Mesothelial cell of epicardium (in vitro differentiated cells): ENCODE measurements at places on chromosomes 16 and 17. TPM values are rescaled to one million over a fixed set of nuclear protein-coding genes. Genes with fewer than 3 reads are reported as not detected.

DNA sequence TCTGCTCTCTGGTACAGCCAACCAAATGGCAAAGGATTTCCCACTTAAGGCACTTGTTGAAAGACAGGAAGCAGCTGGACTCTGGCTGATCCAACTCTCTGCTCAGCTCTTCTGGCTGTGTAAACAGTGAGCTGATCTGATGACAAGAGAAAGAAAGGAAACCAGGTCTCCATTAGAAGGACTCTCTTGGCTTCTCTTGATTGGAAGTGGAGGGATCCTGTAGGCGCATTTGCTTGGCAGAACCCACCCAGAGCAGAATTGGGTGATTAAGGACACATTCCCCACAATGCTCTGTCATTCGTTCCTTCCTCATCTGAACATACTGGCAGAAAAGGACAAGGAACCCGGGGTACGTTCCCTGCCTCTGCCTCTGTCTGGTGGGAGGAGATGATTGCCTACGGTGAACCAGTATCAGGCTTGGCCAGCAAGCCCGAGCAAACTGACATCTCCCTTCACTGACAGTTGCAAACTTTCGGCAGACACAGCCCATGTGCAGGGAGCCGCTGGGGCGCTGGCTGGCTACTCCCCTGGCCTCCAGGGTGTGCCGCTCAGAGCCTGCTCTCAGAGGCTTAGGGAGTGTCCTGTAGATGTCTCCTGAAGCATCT lies 29.1 kb downstream of the LDHD start:
- DNase-seq: no peak

The TOX3 gene
- 5.3 to 7.0 TPM (median 6.8 TPM) in 3 replicates for total RNA-seq

The EVPLL gene
- total RNA-seq: not detected in 3 replicates

The MT1H gene
- not detected in 3 replicates for total RNA-seq

DNA sequence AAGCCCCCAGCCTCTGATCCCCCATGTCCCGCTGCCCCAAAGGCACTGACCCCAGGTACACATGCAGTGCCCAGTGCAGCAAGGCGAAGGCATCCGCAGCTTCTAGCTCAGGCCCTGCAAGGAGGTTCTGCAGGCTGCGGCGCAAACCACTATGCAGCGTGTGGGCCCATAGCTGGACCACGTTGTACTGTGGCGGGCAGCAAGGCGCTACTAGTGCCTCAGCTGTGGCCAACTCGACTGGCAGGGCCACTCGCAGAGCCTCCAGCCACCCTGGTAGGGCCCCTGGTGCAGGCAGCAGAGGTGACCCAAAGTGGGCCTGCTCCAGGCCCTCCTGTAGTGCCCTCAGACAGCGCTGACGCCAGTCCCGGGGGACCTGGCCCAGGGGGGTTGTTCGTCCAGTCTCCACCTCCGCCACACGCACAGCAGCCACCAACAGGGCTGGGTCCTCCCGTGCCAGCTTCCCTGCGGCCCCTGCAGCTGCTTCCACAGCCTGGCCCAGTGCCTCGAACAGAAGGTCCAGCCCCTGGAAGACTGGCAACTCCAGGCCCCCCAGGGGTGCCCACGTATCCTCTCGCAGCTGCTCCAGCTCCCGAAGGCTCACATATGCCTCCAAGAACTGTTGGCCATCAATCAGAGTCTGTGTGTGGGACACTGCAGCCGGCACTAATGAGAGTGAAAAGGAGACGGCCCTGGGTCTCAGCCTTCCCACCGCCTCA lies 2.6 kb downstream of the EXOC3L1 start:
- DNase-seq: no peak

DNA sequence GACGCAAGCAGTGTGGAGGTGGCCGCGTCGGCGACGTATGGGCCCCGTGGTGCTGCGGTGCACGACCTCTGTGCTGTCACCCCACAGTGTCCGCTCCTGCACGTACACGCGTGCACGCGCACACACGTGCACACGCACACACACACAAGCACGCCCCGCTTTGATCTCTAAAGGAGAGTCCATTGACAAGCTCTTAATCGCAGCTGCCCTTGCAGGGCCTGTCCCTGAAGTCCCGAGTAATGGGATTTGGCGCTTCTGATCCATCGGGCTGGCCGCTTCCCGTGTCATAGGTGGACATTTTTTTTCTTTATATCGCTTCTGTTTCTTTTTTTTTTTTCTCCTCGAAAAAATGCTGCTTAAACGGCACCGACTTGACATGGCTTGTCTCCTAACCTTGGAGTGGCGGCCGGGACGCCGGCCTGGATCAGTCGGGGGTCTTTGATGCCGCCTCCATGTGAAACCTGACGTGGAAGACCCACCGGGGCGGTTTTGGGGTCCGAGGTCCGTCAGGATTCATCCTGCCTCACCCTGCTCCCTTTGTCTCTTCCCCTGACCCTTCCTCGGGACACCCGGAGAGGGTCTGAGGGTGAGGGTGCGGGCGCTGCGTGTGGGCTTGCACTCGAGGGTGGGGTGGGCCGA lies 8.3 kb upstream of the AXIN1 start:
- no peak for DNase-seq

The LUC7L gene
- 191 to 203 TPM (median 193 TPM) in 3 replicates for total RNA-seq

The RHBDL1 gene
- 5.9 to 6.1 TPM (median 6.0 TPM) in 3 replicates for total RNA-seq

The CBFA2T3 gene
- total RNA-seq: 10.1 to 11.5 TPM (median 10.1 TPM) in 3 replicates

The SPHK1 gene
- total RNA-seq: 1.7 to 2.0 TPM (median 1.9 TPM) in 3 replicates

DNA sequence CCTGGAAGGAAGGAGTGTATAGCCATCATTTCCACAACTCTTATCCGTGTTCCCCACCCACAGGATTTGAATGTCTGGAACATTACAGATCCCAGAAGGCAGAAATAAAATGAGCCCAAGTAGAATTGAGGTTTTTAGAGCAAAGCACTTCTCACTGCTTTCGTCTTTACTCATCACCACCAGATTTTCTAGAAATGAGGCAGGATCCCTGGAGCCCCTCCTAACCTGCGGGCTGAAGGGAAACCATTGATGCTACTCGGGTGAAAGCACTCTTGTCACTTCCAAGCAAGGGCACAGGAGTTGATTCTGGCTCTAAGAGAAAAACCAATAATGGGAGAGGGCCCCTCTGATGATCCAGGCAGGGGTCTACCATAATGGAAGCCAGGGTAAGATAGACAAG lies 2.8 kb upstream of the ALDOC start:
- DNase-seq: no peak

The HSPB9 gene
- total RNA-seq: 0.18 TPM in 1 of 3 replicates, not detected in the others

- peak; percentile 71 for DNase-seq
These were observed 21.2 kb downstream of the PDILT start for GRCh38 chr16:20383106-20384029.

The SCARF1 gene
- 1.5 to 2.1 TPM (median 1.8 TPM) in 3 replicates for total RNA-seq

The ZNF423 gene
- 19.0 to 20.3 TPM (median 19.8 TPM) in 3 replicates for total RNA-seq

DNA sequence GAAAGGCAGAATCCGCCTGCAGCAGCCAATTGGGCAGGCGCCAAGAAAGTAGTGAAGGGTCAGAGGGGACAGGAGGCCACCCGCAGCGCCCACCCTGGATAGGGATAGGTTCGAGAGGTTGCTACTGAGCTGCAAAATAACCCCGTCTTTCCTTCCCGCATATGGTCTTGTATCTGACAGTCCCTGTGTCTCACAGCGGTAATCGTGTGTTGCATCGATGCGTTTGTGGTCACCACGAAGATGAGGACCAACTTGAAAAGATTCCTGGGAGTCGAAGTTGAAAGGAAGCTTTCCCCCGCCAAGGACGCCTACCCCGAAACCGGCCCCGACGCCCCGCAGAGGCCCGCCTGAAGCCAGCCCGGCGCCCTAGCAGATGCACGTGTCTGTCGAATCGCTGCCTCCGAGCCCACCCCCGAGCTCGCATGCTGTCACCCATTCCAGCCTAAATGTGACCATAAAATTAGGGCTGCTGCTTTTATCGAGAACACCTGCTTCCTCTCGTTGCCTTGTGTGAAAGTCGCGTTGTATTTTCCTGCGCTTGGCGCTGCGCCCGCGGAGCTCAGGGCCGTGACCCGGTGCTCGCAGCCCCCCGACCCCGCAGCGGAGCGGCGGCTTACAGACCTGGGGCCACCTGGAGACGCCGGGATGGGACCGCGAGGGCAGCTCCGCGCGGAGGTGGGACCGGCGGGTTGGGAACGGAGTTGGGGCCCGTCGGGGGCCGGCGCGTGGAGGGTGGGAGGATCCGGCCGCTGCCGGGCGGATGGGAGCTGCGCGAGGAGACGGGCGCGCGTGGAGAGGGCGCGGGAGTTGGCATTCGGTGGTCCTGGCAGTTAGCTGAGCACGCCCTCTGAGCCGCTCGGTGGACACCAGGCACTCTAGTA lies at the start of gene CMTM2:
TSS of gene CMTM2 (plus strand) at position 813 of the 881 bp plus-strand sequence. CDS start 145 bp downstream, outside the sequence.
- DNase-seq: no peak

- no peak for DNase-seq
These were observed 504 bp downstream of the ERN1 start for GRCh38 chr17:64129515-64129764.

GRCh38 chr16:68257906-68258800 lies 6.2 kb upstream of the SLC7A6 start:
- DNase-seq: no peak

DNA sequence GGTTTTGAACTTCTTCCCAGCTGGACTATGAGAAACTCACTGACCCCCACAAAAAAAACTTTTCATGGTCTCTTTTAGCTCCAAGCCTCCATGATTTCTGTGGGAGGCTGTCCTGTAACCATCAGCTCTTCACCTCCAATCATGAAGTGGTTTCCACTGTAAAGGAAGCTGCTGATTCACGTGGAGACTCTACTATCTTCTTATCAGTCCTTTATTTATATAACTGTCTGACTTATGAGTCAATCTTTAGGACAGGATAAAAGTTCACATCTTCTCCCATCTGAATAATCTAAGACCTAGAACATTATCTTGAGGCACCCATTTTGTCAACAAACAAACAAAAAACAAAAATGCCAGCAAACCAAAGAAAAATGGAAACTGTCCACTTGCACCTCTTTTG lies 409.9 kb downstream of the SLC39A11 start:
- no peak for DNase-seq

The CNTNAP4 gene
- 3.6 to 4.0 TPM (median 3.8 TPM) in 3 replicates for total RNA-seq

The NPTX1 gene
- 0.20 to 0.27 TPM (median 0.20 TPM) in 3 replicates for total RNA-seq

- no peak for DNase-seq
These were observed 65.2 kb downstream of the NKD1 start for GRCh38 chr16:50613281-50613963.

- no peak for DNase-seq
These were observed 340.8 kb downstream of the XYLT1 start for GRCh38 chr16:17129971-17130370.

DNA sequence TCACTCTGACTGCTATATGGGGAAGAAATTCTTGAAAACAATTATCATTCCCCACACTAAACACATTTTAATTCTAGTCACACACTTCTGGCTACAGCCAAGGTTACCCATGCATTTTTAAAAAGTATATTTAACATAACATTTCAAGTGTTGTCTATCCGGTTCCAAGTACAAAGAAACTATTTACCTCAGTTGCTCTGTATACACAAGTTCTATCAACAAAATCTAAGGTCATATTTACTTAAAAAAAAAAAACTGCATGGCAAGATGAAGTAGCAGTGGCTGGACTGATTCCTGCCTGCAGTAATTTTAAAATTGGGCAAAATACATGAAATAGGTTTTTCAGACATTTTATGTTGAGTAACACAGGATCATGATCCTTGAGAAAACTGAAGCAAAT lies 155.9 kb upstream of the TOM1L1 start:
- DNase-seq: no peak

DNA sequence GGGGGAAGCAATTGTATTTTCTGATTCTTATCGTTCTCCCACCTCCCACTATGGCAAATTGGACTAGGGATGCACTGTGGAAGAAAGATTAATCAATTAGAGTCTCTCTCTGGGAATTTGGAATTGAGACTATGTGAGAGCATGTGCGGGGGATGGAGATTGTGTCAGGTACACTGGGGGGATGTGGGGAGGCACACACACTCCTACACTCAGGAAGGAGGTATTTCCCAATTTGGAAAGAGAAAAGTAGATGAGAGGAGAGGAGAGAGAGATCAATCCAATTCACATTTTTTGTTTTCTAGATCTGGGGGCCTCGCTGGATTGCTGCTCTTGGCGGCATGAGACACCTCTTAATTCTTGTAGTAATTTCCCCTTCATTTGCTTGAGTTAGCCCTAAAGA lies 14.3 kb upstream of the PRKCB start:
- no peak for DNase-seq

DNA sequence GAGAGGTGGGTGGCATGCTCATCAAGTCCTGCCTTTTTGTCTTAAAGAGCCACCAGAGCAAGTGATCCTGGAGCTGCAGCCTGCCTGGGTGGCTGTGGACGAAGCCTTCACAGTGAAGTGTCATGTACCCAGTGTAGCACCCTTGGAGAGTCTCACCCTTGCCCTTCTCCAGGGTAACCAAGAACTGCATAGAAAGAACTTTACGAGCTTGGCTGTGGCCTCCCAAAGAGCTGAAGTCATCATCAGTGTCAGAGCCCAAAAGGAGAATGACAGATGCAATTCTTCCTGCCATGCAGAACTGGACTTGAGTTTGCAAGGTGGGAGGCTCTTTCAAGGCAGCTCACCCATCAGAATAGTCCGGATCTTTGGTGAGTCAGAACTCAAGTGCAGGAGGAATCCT lies 14.2 kb downstream of the CSH2 start:
- DNase-seq: no peak

The KRTAP17-1 gene
- not detected in 3 replicates for total RNA-seq

DNA sequence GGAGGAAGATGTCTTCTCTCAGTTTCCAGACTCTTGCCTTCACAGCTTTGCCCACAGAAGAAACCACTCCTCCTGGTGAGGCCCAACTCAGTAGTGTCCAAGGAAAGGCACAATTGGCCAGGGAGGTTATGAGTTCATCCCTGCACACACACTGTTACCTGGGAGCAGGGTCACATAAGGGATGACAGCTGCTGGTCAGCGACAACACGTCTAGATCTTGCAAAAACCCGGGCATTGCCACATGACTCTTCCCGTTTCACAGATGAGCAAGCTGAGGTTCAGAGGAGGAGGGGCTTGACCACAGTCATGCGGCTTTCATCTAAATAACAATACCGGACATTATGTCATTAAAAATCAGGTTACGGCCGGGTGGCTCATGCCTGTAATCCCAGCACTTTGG lies 186.0 kb downstream of the COPRS start:
- DNase-seq: no peak

GRCh38 chr16:23031508-23032098 lies 117.6 kb downstream of the USP31 start:
- DNase-seq: no peak

The MRM1 gene
- total RNA-seq: 5.1 to 5.6 TPM (median 5.4 TPM) in 3 replicates

- DNase-seq: no peak
These were observed 23.2 kb downstream of the ITGB3 start for GRCh38 chr17:47276868-47277267.

The DPH1 gene
- 63.8 to 74.5 TPM (median 71.2 TPM) in 3 replicates for total RNA-seq

The SPG7 gene
- total RNA-seq: 186 to 199 TPM (median 187 TPM) in 3 replicates

GRCh38 chr16:49608098-49608497 lies 234.5 kb downstream of the C16orf78 start:
- DNase-seq: no peak
